ENCODE measurements at places on chromosomes 3 and 15.

GRCh38 chr3:95798628-95799027 lies 1015.8 kb upstream of the EPHA6 start:
- no peak for DNase-seq

GRCh38 chr3:171494457-171495109 lies 34.4 kb upstream of the TNIK start:
- DNase-seq: no peak

- no peak for DNase-seq
These were observed 14.5 kb downstream of the EMC4 start for GRCh38 chr15:34239151-34239808.

GRCh38 chr3:195522254-195523023 lies 20.7 kb downstream of the PPP1R2 start:
- DNase-seq: no peak

DNA sequence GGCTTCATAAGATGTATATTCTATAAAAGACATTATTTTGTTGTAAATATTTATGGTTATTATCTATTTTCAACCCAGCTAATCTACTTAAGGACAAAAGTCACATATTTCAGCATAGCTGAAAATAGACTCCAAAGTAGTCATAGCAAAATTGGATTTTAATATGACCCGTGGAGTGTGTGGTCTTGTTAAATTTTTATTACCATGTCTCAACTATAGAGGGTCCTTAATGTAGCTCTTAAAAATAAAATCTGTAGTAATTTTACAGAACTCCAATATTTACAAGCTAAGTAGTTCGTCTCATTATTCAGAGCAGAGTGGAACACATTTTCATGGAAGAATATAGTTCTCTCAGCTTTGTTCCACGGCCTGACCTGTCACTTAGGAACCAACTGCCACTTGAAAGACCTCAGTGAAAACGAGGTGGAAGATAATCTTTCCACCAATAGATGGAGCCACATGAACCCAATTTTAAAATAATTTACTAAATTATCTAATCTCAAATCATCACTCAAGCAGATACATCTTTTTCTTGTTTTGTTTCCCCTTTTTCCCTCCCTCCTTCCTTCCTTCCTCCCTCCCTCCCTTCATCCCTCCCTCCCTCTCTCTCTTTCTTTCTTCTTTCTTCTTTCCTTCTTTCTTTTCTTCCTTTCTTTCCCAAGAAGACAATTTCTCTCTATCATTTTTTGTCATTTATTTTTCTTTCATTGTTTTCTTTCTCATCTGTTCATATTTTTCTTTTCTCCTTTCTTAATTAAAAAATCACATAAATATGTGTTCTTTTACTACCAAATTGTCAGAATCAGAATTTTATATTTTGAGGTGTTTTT lies 97.2 kb downstream of the CLDN1 start:
- no peak for DNase-seq

- no peak for DNase-seq
These were observed 52.2 kb downstream of the ABI3BP start for GRCh38 chr3:100941041-100941440.

- DNase-seq: no peak
These were observed 11.2 kb upstream of the KLHL40 start for GRCh38 chr3:42674146-42674545.

DNA sequence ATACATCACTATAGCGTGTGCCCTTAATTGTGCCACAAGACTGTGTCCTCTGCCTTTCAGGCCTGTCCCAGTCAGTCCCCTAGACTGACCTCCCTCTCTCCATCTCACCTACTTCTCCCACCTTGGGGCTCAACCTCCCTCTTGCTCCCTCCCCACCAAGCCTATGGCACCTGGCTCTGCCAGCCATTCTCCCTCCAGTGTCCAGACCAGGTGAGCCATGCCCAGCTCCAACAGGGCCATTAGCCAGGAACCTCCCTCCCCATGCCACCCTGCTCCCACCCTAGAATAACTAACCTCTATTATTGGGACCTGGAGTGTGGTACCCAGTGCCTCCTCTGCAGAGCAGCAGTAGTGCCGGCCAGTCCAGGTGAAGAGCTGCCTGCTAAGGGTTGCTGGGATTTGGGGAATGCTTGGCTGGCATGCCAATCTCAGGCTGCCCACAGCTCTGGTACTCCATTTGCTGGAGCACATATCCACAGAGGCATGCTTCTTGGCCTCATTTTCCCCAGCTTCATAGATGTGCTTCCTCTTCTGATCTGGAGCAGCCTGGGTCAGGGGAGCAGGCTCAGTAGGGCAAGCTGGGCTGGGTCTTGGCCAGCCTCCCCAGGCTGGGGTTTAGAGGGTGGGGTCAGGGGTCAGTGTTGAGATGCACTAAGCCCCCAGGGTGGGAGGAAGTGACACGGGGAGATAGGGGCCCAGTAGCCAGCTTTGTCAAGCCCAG lies 38.8 kb downstream of the SAXO2 start:
- DNase-seq: no peak

DNA sequence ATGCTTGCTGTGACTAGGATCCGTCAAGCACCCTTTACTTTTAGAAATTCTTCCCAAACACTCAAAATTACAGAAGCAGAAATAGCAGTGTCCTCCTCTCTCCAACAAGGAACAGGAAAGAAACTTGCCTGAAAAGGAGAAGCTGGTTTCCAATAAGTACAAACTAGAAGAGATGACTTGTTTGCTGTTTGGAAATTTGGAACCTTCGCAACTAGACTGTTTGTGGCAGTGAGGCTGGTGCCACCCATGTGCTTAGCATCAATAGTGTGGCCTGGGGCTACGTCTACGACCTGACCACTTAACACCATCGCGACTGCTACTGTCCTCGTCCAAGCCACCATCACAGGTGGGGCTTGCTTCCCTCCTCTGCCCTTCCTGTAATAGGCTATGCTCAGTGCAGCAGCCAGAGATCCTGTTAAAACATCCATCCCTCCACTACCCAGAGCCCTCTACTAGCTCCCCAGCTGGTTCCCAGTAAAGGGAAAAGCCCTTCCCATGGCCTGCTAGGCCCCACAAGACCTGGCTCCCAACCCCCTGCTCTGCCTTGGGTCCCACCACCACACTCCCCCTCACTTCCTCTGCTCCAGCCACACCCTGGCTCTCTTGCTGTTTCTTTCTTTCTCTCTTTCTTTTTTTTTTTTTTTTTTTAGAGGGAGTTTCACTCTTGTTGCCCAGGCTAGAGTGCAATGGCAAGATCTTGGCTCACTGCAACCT lies 52.6 kb upstream of the CCR2 start:
- DNase-seq: no peak

Measured in stimulated activated CD8-positive, alpha-beta memory T cell treated with anti-CD3 and anti-CD28 coated beads, Interleukin-4, amount 100 ng/mL, for 4 hours (primary cell).